Activated T-cell treated with anti-CD3 and anti-CD28 coated beads, Interleukin-2, amount 50 U/mL, for 24 hours (primary cell): ENCODE measurements at places on chromosomes 5 and 9.

DNA sequence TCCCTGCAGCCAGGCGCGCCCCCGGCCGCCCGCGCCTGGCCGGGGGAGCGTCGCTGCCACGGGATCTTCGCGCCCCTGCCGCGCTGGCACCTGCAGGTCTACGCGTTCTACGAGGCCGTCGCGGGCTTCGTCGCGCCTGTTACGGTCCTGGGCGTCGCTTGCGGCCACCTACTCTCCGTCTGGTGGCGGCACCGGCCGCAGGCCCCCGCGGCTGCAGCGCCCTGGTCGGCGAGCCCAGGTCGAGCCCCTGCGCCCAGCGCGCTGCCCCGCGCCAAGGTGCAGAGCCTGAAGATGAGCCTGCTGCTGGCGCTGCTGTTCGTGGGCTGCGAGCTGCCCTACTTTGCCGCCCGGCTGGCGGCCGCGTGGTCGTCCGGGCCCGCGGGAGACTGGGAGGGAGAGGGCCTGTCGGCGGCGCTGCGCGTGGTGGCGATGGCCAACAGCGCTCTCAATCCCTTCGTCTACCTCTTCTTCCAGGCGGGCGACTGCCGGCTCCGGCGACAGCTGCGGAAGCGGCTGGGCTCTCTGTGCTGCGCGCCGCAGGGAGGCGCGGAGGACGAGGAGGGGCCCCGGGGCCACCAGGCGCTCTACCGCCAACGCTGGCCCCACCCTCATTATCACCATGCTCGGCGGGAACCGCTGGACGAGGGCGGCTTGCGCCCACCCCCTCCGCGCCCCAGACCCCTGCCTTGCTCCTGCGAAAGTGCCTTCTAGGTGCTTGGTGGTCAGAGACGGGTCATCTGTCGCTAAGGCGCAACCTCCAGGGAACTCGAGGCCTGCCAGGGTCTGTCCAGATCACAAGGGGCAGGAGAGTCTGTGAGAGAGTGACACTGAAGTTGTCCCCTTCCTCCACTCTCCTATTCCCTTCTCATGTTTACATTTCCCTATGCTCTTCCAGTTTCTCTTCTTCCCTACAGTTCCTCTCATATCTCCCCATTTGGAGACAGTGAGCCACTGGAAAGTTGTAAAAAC lies 1.3 kb downstream of the GPR150 start:
- DNase-seq: peak; percentile 80

DNA sequence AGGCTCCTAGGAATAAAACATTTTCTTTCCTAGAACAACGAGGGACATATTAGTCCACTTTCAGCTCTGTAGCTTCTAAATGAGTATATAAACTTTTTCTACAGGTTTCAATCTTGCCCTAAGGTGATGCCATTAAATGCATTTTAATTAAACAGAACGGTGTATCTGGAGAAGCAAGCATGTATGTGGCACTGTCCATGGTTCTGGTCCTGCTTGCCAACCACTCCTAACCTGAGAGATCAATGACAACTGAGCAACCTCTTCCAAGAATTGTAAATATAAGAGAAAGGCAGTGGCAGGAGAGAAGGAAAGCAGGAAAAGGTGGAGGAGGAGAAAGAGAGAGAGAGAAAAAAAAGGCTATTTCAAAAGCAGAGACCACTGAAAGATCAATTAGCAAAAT lies 95.6 kb upstream of the SPOCK1 start:
- no peak for DNase-seq

DNA sequence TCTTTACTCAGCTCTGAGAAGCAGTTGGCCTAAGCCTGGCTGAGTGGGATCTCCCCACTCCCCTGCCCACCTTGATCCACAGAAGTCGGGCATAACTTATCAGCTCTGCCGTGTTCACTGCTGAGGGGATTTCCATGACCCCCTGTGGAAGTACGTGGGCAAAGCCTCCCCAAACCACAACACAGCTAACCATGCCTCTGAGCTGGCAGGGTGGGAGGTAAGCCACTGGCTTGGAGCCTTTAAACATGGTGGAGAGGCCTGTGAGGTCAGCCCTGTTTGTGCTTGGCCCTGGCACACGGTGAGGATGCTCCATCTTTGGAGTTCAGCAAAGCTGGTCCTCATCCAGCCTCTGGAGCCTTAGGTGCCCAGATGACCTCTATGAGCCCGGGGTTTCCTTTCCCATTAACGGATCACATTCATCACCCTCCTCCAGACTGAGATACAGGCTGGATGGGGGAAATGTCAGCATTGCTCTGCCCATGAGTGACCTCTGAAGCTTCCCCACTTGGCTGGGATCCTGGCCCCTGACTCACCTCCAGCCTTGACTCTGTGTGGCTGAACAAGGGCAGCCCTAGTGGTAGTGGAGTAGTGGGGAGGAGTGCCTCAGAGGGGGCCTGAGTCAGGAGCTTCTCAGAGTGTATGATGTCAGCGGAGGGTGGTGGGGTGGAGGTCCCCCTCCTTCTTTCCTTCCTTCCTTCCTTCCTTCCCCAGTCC lies 6.2 kb downstream of the PDLIM4 start:
- DNase-seq: no peak

DNA sequence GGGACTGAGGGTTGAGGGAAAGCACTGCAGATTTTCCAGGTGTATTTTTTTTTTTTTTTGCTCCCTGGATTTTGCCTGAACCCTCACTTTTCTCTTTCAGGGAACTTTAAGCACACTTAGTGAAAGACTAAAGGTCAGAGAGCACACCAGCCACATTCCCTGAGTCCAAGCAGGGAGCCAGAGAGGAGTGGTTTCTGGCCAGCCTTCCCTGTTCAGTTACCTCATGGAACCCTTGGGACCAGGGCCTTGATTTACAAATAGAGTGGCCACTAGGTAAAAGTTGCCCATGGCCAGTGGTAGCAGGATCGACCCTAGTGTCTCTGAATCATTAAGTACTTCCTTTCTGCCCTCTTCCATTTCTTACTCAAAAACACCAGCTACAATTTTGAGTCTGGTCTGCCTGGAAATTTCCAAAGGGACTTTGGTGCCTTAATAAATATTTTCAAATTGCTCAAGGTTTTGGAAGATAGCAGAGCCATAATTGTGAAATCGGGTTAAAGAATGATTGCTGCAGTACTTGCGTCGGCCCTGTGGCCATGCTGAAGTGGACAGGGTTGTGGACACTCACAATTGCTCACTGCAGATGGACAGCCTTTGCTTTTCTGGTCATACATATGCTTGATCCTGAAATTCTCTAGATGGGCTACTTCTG lies 14.5 kb downstream of the PALM2AKAP2 start:
- no peak for DNase-seq

GRCh38 chr9:129697656-129698253 lies 32.3 kb downstream of the PRRX2 start:
- DNase-seq: no peak

DNA sequence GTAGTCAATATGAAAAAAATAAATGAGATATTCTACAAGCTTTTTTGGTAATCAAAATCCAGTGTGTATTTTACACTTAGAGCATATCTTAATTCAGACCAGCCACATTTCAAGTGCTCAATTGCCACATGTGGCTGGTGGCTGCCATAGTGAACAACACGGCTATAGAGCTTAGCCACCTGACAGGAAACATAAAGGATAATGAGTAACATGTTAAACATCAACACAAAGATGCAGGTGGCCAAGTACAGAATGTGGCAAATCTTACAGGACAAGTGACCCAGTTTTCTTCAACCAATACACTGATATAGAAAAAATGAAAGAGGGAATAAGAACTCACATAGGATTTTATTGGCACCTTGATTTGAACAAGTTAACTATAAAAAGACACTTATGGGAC lies 61.4 kb downstream of the KIF24 start:
- DNase-seq: no peak

DNA sequence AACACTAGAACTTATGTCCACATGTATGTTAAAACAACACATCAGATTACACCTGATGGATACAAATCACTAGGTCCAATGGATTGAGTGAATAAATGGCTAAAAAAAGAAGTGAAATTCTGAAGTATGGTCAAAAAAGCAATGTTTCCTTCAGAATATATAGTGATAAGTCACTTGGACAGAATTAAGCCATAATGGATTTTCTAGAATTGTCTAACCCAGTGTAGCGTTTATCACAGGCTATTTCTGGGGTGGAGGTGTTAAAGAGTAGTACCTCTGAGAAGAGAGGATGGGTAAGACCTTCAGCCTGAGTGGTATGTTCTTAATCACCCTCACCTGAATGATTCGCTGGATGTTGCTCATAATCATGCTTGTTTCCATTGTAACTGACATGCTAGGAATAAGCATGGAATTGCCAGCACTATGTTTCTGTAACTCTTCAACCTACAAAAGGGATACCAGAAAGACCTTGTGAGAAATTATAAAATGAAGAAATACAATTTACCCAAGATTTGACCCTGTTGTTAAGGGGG lies 33.2 kb downstream of the SLC31A2 start:
- DNase-seq: no peak

DNA sequence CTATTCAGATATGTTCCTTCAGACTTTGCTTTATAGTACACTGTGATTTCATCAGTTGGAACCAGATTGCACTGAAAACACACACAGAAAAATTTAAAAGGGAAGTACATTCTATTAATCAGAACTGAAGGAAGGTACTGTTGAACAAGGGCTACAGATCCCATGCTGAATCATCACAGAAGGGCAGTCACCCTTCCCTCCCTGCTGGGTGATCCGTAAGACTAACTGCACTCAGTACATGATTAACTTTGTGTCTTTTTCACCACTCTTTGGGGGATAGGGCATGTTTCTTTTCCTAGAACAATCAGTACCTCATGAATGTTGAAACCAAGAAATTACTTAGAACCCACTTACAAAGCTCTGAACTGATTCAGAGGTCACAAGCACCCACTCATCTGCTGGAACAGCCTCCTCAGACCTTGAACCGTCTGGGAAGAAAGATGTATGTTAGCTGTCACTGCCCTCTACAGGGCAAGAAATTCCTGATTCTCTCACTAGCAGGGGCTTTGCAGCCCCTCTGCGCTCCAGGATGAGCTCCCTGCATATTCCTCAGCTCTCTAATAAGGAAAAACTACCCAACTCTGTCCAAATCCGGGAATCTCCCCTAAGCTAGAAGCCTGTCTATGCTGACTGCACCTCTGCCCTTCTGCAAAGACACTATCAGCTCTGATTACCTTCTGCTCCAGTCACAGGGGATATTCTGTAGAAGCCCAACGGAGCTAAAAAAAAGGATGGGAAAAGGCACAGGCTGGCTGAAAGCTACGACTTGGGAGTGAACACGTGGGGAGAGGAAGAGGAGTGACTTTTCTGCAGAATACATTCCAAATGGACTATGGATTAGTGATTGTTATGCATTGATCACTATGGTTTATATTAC lies 51.0 kb downstream of the IARS1 start:
- no peak for DNase-seq

DNA sequence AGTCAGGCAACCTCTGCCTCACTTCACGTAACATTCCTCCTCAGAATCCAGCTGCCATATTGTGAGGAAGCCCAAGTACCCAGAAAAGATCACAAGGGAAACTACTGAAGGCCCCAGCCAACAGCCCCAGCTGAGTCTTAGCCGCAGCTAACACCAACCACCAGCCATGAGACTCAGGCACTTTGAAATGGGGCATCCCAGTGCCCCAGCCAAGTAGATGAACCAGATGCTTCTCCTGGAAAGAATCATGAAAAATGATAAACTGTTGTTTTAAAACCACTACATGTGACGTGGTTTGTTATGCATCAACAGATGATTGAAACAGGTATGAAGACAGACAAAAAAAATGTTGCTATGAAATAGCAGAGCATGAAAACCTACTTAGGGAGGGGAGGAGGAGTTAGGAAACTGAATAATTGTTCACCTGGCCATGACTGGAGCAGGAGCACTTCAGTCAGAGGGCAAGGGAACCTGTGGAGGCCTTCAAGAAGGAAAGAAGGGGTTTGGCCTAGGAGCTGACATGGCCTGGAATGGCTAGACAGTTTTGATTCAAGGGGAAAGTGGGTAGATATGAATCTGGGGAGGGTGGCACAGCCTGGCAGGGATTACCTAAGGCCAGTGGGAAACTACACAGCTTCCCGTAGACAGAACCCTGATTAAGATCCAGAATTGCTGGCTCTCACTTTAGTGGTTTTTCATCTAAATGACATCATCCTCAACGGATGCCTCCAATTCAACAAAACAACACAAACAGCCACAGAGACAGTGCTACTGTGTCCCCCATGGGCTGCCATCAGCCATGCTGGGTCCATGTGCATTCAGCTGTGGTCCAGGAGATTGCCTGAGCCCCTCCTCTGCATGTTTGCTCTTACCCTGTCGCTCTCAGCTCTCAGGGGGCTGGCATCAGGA lies 211.6 kb downstream of the SYK start:
- no peak for DNase-seq

DNA sequence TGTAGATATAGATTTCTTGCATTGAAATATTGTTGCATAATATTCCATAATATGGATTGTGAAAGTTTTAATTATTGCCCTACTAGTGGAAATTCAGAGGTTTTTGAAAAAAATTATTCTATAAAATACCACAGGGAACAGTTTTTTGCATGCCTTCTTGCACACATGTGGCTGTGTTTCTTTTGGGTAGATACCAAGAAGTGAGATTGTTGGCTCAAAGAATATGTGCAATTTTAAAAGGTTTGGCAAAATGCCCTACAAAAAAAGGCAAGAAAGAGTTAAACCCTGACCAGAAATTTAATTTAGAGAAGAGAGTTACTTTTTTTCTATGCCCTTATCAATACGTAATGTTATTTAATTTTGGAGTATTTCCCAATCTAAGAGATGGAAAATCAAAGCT lies 270.8 kb upstream of the DAPK1 start:
- DNase-seq: no peak

GRCh38 chr9:113973963-113974413 lies 97.9 kb downstream of the ZNF618 start:
- no peak for DNase-seq

DNA sequence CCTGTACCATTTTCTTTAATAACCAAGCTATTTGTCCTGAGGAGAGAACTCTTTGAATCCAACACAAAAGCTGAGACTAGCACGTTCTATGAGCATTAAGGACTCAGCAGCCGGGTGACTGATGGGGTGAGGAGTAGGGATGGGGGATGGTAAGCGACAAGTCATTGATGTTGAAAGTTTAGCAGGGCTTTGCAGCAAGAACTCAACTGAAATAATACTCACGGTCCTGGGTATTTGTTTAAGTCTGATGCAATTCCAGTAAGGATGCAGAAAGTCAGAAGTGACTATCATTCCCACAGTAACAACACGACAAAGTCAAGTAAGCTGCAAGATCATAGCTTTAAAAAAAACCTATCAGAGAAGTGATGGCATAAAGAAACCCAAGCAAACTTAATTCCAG lies 131.1 kb downstream of the ACTL7B start:
- DNase-seq: no peak

DNA sequence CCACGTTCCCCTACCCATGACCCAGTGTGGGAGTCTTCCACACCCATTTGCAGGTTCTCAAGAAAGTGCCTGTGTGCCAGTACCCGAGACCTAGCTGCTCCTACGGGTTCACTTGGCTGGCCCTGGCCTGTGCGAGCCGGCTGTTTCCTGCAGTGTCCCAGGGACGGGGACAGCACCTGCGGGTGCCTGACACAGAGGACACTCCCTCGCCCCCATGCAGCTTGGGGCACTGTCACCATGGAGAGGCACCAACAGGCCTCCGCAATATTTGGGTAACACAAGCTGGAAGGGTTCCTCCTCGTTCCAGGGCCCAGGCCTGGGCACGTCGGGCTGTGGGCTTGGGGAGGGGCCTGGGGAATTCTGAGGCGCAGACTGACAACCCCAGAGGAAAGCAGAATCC lies 41.4 kb downstream of the DUSP1 start:
- no peak for DNase-seq
